AG20443 (cell line): ENCODE measurements at places on chromosomes 5 and 9.
A peak's percentile ranks its signal among the peaks of the same experiment; 100 is the strongest.

- DNase-seq = peak; percentile 32
Measured at GRCh38 chr9:113519426-113520108, 56.0 kb downstream of the RGS3 start.

DNA sequence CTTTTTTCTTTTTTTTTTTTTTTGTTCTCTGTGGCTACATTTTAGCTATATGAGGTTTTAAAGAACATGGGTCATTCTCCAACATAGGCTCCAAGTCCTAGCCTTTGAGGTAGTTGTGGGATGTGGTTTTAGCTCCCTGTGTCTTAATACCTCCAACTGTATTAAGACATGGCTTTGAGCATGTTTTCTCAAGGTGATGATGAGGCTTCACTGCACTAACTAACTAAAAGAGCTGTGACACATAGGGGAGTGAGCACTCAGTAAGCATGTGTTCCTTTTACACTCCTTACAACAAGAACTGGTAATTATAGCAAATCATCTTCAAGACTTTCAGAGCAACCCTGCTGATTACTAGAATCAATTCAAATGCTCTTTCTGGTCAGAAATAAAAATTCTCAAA, 333.6 kb upstream of the CCNH start:
- no peak for DNase-seq

GRCh38 chr5:151958111-151958510, 33.5 kb upstream of the GLRA1 start:
- no peak for DNase-seq

DNA sequence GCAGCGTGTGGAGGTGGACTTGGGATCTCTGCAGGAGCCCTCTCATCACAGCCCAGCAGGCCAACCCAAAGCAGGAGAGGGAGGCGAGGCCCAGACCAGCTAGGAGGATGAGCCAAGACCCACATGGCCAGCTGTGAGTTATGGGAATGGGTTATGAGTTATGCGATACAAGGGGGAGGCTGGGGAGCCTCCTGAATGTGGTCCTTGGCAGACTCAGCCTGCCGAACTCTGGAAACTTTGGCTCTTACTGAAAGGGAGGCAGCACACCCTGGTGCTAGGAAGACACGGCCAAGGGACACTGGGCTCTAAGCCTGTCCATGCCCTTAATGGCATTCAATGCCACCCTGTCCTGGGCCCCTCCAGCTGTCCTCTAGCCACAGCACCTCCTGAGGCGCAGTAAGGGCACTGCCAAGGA, 7.7 kb upstream of the VAV2 start:
- DNase-seq = peak; percentile 30

- peak; percentile 30 for DNase-seq
Measured at GRCh38 chr5:115815693-115816225, 700 bp downstream of the CDO1 start.

- DNase-seq = no peak
Measured at GRCh38 chr5:13188371-13188770, 756.1 kb downstream of the DNAH5 start.

- no peak for DNase-seq
Measured at GRCh38 chr9:28082671-28083070, 509.4 kb upstream of the C9orf72 start.

DNA sequence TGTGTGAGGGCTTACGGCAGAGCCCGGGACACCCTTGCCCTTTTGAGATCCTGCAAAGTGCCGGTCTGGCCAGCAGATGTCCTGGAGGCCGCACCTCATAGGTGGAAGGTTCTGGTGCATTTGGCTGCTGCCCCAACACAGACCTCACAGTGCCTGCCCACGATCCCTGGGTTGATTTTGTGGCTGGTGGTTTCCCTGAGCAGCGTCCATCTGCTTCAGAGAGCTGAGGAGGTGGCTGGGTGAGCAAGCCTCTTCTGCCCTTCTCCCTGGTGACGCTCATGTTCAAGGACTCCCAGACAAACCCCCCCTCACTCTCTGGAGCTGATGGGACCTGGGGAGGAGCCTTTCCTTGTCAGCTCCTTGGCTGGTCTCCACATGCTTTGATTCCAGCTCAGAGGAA, 18.9 kb downstream of the BNIP1 start:
- no peak for DNase-seq

DNA sequence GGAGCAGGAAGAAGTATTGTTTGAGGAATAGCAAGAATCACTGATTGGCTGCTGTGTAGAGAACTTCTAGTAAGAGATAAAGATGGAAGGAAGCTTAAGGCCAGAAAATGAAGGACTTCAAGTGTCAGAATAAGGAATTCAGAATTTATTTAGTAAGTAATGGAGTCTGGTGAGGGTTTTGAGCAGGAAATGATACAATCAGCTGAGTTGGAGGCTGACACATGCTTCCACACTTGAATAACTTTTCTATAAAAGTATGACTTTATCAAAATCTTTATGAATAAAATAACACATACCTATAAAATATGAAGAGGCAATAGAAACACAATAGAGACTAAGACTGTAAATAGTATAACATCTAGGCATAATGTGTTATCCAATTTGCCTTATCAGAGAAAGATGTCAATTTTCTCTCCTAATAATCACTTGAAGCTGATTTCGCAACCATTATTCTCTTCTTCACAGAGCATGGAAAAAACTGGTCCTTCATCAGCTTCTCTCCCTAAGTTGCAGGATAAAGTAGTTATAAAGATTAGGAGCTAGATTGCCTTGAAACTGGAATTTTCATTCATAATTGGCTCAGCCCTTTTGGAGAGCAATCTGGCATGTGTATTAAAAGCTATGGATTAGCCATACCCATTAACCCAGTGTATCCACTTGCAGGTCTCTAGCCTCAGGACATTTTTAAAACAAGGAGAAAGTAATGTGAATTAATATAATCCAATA, 143.4 kb downstream of the ZNF608 start:
- DNase-seq = no peak

DNA sequence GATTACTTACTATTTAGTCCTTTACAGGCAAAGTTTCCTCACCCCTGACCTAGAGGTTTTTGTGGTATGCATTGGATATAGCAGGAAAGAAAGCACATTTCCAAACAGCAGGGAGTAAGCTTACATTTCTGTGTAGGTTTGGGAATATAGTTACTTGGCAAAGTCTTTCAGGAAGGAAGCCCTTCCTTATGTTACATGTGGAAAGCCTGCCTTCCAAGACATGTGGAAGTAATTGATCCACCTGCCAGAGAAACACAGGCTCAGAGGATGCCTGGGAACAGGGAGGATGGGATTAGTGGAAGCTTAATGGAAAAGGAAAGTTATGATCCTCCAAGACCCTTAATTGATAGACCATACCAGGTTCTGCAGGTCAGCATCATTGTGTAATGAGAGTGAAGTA, 87.3 kb upstream of the PPP1R2B start:
- DNase-seq = no peak

GRCh38 chr9:129962889-129963703, 79.9 kb downstream of the FNBP1 start:
- peak; percentile 50 for DNase-seq

DNA sequence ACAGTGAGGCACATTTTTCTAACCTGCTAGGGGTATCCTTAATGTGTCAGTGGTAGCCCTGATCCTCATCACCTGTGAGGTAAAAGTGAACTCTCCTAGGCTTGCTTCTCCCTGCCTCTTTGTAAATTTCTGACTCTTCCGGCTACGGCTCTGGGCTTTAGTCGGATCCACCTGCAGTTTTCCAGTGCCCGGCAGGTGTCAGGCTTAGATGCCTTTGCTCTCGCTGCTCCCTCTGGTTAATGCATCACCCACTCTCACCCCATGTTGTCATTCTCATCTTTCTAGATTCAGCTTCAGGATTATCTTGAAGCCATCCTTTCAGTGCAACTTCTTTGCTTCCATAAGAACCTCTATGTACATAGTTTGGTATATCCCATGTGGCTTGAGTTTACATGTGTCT, 3.6 kb downstream of the CEP78 start:
- DNase-seq = no peak

DNA sequence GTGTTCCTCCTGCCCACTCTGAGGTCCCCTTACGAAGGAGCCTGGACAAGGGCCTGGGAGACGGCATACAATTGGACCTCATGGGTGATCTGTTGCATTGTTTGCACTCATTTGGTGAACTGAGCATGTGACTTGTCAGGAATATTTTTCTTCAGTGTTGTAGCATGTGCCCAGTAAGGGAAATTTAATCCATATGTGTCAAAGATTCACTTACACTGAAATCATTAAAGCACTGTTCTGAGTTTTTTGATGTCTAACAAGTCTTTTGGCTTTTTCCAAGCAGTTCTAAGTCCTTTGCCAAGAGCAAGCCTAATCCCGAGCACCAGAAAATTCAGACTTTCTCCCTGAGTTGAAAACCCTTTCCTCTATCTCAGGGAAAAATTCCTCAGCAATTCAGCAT, 61.6 kb upstream of the RPS23 start:
- no peak for DNase-seq

DNA sequence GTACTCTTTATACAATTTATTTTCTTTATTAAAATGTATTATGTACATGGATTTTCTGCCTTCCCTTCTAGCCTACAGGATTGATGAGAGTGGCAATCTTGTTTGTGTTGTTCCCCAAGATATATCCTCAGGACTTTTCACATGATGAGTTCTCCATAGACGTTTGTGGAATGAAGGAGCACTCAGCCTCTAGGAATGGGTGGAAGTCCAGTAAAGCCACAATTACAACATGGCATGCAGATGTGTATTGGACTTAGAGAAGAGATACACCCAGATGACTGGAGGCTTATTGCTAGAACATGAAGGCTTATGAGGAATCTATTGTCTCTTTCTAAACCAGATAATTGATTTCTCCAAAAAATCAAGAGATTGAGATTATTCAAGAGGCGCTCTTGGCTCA, 8.2 kb upstream of the DOCK2 start:
- DNase-seq = peak; percentile 68

- DNase-seq = peak; percentile 25
Measured at GRCh38 chr5:80034962-80035821, at the start of gene THBS4. TSS of gene THBS4 (plus strand) at chr5:80035348. CDS start at chr5:80035538, 190 bp downstream.

GRCh38 chr5:59317774-59318205, 575.7 kb downstream of the PDE4D start:
- no peak for DNase-seq

- DNase-seq = no peak
Measured at GRCh38 chr9:312596-313320, 98.1 kb downstream of the DOCK8 start.

DNA sequence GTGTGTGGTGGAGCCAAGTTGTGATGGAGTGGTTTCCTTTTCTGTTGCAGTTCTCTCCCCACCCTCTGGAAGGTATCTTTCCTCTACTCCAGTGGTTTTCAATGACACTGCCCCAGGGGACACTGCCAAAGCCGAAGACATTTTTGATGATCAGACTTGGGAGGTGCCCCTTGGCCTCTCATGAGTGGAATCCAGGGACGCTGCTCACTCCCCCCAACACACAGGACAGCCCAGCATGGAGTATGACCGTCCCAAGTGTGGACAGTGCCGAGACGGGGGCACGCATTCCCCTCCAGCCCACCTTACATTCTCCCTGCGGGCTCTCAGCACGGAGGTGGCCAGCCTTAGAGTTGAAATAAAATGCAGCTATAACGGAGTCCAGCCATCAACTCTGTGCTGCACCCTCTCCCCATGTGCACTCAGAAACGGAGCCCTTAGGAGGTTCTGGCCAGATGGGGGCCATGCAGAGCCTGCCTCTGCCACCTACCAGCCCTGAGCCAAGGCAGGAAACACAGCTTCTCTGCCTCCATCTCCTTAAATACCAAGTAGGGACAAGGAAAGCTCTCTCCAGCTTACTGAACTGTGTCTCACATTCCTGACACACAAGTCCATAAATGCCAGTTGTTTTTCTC, 150.8 kb downstream of the ROR2 start:
- DNase-seq = no peak

DNA sequence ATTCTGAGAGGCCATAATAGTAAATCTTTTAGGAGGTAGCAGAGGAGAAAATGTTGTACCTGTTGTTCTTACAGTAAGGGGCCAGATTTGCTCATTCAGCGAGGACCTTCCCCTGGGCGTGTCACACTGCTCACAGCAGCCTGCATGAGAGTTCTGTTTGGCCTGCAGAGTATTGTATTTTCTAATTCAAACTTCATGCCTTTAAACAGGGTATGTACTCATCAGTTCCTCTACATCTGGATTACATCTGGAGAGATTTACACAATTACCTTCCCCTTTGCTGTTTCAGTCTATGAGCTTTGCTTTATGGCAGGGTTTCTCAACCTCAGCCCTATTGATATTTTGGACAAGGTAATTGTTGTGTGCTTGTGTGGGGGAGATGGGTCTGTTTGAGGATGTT, 170.9 kb upstream of the STK32A start:
- no peak for DNase-seq

DNA sequence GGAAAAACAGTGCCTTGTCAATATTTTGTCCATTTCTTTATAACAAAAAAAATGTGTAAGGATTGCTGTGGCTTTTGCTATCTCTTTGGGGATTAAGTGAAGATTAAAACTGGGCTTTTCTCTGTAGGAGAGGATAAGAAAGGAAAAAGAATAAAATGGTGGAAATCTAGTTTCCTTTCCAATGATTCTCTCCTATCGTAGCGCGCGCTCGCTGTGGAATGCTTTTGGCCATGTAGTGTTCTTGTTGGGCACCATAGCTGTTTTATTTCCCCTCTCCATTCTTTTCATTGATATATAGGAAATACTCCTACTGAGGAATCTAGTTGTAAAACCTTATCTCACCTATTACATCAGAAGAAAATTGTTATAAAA, 1.5 kb downstream of the STXBP1 start:
- DNase-seq = no peak

DNA sequence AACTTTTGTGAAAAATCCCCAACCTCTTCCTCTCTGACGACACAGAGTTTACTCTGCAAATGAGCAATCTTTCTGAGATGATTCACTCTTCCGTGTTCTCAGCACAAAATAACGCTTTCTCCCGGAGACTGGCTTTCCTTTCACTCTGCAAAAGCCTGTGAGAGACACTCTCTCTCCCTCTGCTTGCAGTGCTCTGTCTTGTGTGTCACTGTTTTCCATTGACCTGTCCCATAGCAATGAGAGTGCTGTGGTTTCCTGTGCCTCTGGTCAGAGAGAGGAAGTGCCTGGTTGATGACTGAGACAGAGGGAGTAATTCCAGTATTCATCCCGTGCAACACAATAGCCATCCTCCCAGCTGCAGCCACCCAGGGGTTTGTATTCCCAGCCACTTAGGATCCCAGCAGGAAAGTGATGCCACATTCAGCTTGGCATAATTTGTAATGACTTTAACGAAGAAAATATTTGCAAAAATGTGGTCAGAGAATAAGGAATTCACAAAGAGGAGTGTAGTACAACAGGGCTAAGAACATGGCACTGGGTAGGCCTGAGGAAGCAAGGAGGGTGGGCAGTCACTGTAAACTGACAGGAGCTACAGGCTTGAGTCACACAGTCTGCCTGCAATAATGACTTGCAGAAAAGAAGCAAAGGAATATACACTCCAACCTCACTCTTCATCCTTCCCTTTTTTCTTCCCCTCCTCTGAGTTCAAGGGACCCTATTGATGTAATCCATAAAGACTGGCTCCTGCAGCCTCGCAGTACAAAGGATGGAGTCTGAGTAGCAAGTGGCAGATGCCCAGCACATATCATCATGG, 463.5 kb upstream of the RGMB start:
- peak; percentile 92 for DNase-seq

GRCh38 chr9:121707477-121708424, 56.3 kb downstream of the DAB2IP start:
- DNase-seq = no peak
